ENCODE measurements at places on chromosomes 4 and X.
A peak's percentile ranks its signal among the peaks of the same experiment; 100 is the strongest.

DNA sequence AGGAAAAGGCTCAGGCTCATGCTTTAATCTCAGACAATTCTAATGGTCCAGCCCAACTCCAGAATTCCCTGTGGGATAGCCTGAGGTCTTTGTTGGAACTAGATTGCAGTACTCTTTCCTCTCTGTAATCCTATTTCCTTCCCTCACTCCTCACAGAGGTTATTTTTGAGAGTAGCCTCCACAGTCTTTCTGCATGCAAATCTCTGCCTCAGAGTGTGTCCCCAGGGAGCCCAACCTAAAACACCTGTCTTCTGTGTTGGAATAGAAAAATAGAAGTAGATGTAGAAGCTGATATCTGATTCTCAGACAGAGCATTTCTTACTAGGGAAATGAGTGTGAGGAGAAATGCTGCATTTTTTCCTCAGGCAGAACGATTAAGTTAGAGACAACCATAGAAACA is 915.5 kb upstream of the EPHA5 start:
- DNase-seq, result no peak

- DNase-seq, result no peak
These were observed 847.0 kb downstream of the TRIML1 start for GRCh38 chr4:188986271-188986689.

- no peak for DNase-seq
These were observed 262.6 kb downstream of the C4orf33 start for GRCh38 chr4:129358571-129358970.

DNA sequence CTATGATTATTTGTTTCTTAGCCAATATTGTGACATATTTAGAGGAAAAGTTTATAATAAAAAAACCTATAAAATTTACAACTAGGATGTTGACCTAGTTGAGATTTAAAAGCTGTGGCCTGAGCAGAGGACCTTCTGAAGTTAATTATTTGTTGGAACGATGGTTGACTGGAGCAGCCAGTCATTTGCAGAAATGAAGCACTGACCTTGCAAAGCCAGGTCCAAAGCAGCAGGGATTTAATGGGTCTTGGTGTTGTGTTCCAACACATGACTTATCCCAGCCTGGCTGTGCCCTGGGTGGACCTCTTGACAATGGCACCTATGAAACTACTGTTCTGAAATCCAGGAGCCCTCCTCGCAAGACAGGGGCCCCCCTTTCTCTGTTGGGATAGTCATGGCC is 235.2 kb downstream of the FRAS1 start:
- DNase-seq, result no peak

DNA sequence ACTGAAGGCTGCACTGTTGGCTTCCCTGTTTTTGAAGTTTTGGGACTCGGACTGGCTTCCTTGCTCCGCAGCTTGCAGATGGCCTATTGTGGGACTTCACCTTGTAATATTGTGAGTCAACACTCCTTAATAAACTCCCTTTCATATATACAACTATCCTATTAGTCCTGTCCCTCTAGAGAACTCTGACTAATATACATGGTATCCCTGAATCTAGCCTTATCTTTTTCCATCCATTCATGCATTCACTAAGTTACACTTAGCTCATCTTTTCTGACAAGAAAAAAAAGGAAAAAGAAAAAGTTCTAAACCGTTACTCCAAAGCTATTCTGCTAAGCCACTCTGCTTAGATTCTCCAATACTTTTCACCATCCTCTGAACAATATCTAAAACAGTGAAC is 1260.2 kb upstream of the PCDH7 start:
- no peak for DNase-seq

DNA sequence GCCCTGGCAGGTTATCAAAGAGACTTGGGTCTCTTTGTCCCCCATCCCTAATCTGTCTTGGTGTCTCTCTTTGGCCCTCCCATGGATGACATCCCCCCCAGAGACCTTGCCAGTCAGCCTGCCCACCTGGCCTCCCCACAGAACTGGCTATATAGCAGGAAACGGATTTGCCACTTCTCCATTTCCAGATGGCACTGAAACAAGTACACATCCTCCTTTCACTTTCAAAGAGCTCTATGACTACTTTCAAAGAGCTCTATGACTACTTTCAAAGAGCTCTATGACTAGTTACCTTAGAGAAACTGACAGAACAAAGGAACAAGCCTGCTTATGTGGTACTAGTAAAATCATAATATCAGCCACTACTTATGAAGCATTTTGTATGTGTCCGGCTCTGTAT is 175.3 kb downstream of the MAML3 start:
- no peak for DNase-seq

- peak; percentile 9 for DNase-seq
These were observed 147.9 kb downstream of the LRBA start for GRCh38 chr4:150867148-150867547.

DNA sequence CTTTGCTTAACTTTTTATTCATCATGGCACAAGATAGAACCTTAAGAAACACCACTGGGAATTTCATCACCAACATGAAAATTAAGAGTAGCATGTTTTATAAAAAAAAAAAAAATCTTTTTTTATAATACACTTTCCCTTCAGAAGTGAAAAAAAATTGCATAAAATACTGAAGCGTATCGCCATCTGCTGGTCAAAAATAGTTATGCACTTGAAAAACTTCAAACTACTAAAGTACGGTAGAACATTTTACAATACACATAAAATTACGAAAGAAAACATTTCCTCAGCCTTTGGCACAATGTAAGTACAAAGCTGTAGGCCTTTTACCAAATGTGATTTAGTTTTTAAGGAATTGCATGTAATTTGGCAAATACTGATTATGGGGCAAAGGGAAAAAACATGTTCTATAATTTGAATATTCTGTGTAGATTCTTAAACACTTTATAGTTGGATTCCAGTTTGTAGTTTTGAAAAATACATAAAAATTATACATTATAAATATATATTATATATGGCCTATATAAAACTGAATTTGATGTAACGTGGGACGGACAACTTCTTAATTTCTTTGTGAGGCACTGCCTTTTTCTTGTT is 26.5 kb downstream of the HCCS start:
- no peak for DNase-seq

DNA sequence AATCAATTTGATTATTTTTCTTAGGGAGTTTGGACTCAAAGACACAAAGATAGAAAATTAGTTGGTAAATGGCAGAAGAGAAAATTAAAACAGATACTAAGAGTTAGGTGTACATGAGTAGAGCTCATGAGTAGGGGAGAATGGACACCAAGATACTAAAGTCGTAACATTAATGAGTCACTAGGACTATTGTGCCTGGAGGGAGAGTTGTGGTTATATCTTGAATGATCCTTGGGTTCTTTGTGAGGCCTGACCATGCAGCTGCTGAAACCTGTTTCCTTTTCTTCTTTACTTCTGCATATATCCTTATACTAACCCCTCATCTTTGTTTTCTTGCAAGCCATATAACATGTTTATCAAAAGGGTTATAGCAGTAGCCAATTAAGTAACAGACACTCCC is 532.8 kb downstream of the RPA4 start:
- no peak for DNase-seq

GRCh38 chr4:32417113-32417704 is 1697.0 kb downstream of the PCDH7 start:
- no peak for DNase-seq

DNA sequence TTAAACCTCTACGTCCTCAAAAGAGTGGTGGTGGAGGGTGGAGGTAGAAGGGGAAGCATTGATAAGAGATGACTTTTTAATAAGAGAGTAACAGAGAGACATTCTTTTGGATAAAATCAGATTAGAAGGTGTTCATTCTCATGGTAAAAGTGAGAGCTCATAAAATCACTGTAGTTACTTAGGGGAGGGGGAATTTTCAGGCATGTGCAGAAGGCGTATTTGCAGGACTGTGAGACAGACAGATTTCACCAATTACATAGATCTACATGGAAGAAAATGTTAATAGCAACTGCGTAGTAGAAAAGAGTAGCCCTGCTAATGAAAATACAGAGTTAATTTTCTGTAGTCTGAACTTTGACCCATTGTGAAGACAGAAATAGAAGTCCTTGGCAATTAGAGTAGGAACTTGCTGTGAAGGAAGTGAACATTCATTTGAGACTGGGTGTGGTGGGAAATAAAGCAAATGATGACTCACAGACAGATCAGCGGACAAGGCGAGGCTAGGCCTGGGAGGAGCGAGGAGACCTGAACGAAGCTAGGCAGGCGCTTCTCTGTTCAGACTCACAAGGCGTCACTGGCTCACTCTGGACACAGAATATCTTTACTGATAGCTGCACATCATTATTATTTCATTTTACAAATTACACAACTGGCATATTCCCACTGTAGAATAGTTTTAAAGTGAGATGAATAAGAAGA is 57.2 kb upstream of the FAM9C start:
- DNase-seq, result peak; percentile 24

- DNase-seq, result no peak
These were observed 2.0 kb downstream of the MID1IP1 start for GRCh38 chrX:38803243-38803587.

All from stimulated activated CD8-positive, alpha-beta memory T cell treated with anti-CD3 and anti-CD28 coated beads, Interleukin-2, amount 100 ng/mL, for 1 hour (primary cell).